BJ (cell line): ENCODE measurements at places on chromosomes 16 and 17.

GRCh38 chr17:337866-338265 is 14.7 kb downstream of the RPH3AL start:
- no peak for DNase-seq

DNA sequence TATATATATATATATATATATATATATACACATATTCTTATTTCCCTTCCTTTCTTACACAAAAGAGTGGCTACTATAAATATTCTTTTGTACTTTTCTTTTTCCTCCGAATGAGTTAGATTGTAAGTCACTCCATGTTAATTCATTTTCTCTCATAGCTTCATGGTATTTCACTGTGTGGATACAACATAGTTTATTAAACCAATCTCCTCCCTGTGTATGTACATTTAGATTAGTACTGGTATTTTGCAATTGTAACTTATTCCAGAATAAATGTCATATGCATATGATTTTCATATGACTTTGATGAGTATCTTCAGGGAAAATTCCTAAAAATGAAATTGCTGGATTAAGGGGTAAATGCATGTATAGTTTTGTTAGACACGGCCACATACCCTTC is 20.0 kb upstream of the FA2H start:
- DNase-seq = no peak

DNA sequence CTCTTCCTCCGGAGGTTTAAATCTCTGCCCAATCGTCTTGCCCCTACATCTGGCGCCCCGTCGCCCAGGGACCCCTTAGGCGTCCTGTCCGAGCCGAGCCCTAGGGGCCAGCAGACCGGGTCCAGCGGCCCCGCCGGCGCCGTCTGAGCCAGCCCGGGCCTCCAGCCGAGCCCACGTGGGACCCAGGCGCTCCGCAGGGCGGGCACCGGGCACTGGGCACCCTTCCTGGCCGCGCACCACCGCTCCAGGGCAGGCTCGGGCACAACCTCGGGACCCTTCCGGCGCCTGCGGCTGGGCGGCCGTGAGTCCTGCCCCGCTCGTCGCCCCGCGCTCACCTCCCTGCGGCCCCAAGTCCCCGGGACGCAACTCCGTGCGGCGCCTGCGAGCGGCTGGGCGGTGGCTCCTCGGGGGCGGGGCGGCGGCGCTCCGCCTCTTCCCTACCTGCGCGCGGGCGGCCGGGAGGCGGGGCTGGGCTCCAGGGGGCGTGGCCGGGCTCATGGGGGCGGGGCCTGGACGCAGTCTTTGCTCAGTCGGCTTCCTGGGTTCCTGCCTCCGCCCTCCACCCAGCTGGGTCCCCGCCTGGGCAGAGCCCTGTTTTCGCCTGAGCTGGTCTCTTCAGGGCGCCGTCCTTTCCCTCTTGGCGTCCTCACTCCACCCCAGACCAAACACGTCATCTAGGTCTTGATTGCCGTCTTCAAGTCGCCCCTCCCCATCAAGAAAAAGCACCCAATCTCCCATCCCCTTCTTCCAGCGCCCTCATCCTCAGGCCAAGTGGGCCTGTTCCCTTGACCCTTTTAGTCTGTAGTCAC is at the start of gene RHBDF2:
Gene RHBDF2, minus strand, starts transcription at position 406 of the 809 bp plus-strand sequence. CDS start 19,899 bp downstream, outside the sequence.
- no peak for DNase-seq

DNA sequence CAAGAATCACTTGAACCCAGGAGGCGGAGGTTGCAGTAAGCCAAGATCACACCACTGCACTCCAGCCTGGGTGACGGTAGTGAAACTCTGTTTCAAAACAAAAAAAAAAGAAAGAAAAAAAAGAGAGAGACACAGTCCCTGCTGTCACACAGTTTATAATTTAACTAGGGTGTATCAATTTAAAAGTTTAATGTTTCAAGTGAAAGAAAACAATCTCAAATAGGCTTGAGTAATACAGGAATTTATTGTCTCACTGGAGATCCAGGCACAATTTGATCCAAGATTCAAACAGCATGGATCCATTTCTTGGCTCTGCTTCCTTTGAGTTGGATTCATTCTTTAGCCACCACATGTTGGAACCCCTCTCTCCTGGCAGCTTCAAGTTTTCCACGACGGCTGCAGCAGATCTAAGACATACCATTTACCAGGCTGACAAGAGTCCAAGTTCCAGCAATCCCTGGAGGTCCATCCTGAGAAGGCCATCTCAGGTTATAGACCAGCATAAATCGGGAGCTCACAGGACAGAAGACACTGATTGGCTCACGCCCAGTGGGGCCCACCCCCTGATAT is 97.5 kb downstream of the YPEL2 start:
- no peak for DNase-seq

GRCh38 chr16:24075931-24076716 is 180.0 kb upstream of the CACNG3 start:
- DNase-seq = no peak

DNA sequence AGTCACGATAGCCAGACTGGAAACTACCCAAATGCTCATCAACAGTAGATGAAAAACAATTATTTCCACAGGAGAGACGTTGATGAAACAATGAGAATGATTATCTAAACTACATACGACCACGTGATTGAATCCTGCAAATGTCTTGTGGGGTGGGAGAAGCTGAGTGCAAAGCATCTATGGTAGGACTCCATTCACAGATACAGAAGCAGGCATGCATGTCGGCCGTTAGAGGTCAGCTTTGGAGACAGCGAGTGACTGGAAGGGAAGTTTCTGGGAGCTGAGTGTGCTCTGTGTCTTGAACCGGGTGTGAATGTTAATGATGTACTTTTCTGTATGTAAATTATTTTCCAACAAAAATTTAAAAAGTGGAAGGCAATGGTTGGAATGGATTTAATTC is 71.5 kb upstream of the DNAJA2 start:
- no peak for DNase-seq

GRCh38 chr17:44281570-44281969 is 13.6 kb upstream of the SLC4A1 start:
- no peak for DNase-seq

DNA sequence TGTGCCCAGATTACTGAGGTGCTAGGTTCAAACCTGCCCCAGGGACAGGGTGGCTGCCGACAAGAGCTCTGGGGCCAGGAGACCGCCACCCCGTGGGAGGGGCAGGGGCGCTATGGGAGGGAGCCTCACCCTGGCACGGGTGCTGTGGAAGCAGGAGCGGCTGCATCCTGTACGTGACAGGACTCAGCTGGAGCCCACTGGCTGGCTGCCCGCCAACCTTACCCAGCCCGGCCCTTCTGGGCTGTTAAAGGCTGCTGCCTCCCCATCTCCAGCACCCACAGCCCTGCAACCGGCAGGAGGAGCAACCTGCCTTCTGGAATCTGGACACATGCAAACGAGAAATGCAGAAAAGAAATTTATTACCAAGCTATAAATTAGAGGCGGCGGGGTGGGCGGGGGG is 11.2 kb downstream of the PAM16 start:
- no peak for DNase-seq

DNA sequence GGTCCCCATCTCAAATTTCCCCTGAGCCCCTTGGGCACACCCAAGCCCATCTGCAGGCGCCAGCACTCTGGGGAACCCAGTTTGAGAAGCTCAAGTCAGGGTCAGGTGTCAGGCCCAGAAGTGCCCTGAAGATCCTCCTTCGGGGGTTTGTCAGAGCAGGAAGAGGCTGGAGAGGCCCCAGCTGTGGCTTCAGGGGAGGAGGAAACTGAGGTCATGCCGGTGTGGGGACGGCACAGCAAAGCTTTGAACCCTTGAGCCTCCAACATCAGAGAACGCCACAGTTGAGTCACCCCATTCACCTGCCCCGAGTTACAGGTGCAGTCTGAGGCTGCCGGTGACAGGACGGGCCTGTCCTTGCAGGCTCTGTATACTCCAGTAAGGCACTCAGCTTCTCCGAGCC is 140.2 kb upstream of the CIBAR2 start:
- DNase-seq = no peak

GRCh38 chr17:58918072-58918471 is 162.4 kb downstream of the PPM1E start:
- DNase-seq = no peak

GRCh38 chr17:50148226-50149090 is 2.0 kb downstream of the PPP1R9B start:
- no peak for DNase-seq

DNA sequence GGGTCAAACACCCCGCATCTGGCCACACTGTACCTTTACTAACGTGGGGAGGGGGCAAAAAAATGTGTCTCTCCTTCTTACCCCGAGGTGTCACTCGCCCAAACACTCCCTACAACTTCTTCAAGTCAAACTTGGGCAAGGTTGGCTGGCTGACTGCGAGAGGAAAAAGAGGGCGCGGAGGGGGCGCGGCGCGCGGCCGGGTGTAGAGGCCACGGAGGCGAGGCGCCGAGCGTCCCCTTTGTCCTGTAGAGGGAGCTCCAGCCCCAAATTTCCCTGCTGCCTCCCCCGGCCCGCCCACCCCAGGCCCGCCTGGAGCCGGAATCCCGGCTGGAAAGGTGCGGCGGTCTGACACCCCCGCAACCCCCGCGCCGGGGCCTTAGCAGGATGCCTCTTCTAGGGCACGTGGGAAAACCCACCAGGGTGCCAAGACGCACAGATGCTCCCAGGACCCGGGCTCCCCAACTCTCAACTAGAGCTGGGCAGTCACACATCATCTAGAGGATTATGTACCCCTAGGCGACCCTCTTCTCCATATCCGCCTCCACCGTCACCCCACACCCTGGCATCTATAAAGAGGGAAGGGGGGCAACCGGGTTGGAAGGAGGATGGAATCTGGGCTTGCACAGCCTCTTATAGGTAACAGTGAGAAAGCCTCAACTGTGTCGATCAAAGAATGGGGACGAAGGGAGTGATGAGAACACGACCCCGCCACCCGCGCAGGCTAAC is 4.2 kb downstream of the IRX3 start:
- no peak for DNase-seq

DNA sequence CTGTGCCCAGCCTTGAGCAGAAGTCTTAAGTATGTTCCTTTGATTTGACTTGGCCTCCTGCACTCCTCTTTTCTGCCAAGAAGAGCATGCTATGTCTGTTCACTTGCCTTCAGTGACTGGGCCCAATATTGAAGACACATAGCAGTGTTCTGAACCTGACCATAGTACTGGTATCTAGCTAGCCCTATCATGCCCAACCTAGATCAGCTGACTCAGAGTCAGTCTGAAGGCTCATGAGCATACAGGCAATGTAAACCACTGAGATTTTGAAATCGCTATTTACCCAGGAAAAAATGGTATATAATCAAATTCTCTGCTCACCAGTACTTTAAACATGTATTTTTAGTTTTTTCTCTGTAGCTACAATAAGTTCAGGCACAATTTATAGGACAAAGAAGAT is 129.4 kb downstream of the TANC2 start:
- no peak for DNase-seq

DNA sequence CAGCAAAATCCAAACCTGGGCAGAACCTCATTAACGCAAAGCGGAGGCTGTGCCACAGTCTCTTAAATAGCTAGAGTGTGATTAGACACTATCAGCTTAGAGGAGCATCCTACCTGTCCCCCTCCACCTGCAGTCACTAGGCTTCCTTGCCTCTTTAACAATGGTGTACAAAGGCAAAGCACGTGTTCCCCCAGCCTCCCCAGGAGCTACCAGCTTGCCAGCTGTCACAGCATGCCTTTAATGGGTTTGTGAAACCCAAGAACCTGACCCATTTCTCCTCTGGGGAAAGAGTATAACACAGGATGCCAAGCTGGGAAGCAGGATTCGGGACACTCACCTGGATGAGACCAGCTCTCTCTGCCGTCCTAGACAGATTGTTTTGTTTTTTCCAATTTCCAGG is 37.2 kb upstream of the TBX2 start:
- no peak for DNase-seq
